ENCODE measurements at places on chromosomes 7 and 10. TPM values are rescaled to one million over a fixed set of nuclear protein-coding genes. Genes with fewer than 3 reads are reported as not detected.

OLAH gene
- not detected for polyA plus RNA-seq

ENO4 gene
- 0.09 TPM for polyA plus RNA-seq

ZNF735 gene
- not detected for polyA plus RNA-seq

MKX gene
- polyA plus RNA-seq = not detected

SFRP5 gene
- polyA plus RNA-seq = 5.0 TPM

SEMA3C gene
- polyA plus RNA-seq = 8.6 TPM

INHBA gene
- polyA plus RNA-seq = 1.2 TPM

MSS51 gene
- polyA plus RNA-seq = 0.60 TPM

NUTM2A gene
- 4.1 TPM for polyA plus RNA-seq

NEUROG3 gene
- polyA plus RNA-seq = 1.2 TPM

ARMS2 gene
- not detected for polyA plus RNA-seq

EPO gene
- polyA plus RNA-seq = not detected

CLRN3 gene
- 56.2 TPM for polyA plus RNA-seq

TRUB1 gene
- polyA plus RNA-seq = 9.0 TPM

CYP2C8 gene
- 1.4 TPM for polyA plus RNA-seq

CUTC gene
- 21.0 TPM for polyA plus RNA-seq

CRYGN gene
- 0.17 TPM for polyA plus RNA-seq

CRCP gene
- polyA plus RNA-seq = 18.6 TPM

ZNF117 gene
- 1.2 TPM for polyA plus RNA-seq

CLDN4 gene
- 690 TPM for polyA plus RNA-seq

SOSTDC1 gene
- 1.8 TPM for polyA plus RNA-seq

HPS1 gene
- 86.7 TPM for polyA plus RNA-seq

TMEM225B gene
- not detected for polyA plus RNA-seq

DDC gene
- polyA plus RNA-seq = 77.2 TPM

MCM10 gene
- 0.92 TPM for polyA plus RNA-seq

WASHC2A gene
- polyA plus RNA-seq = 40.9 TPM

TMEM130 gene
- polyA plus RNA-seq = not detected

FRMPD2 gene
- polyA plus RNA-seq = not detected

BMPER gene
- polyA plus RNA-seq = 0.51 TPM
